ENCODE measurements at places on chromosomes 2 and 18.
A peak's percentile ranks its signal among the peaks of the same experiment; 100 is the strongest.

GRCh38 chr2:37037771-37038170, 46.4 kb downstream of the HEATR5B start:
- DNase-seq: no peak

- DNase-seq: no peak
These were observed 22.1 kb upstream of the PXDN start for GRCh38 chr2:1766425-1766824.

DNA sequence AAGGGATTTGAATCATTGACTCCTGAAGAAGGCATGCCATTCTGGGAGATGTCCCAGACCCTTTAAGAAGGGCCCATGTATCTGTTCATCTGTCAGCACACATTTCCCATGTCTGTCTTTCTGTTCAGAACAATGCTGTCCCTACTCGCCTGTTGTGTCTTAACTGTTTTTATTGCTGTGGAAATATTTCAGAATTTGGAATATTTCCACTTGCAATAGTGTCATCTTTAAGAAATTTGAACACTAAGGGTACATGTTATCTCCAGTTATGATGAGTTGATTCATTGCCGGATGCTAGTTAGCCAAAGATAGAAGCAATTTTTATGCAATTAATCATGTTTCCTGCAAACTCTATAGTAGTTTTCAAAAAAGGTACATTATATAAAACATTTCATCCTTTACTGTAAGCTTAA, 36.9 kb upstream of the NT5C1B start:
- no peak for DNase-seq

GRCh38 chr18:58947136-58947732, 82.6 kb downstream of the ZNF532 start:
- DNase-seq: no peak

- no peak for DNase-seq
These were observed 1462.8 kb upstream of the LRRTM1 start for GRCh38 chr2:81767187-81767912.

DNA sequence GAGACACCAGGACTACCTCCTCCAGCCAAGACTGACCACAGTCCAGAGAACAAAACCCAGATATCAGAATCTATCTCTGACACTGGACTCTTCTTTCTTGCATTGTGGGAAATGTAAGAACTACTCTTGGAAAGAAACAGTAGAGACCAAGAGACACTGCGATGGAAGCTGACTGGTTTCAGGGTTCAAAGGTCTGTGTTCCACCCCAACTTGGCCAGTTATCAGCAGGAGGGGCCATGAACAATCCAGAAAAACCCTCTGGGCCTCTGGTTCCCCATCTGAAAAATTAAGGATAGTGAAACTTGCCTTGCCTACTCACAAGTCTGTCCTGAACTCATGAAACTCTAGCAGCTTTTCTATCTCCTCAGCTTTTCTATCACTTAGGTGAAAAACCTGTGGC, 166.5 kb downstream of the SUCLG1 start:
- DNase-seq: no peak

DNA sequence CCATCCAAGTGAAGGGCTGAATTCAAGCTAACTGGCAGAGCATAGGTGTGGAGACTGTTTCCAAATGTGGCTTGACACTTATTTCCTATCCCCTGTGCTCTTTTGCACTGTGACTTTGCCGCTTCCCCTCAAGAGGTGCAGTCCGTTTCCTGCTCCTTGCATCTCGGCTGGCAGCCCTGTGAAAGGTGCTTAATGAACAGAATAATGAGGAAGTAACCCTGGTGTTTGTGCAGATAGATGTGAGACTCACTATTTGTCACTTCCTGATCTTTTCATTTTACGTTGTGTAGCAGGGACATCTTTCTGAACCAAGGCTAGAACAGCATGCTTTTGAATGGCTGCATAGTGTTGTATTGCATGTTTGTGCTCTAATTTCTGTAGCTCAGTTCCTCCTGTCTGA, 60.8 kb downstream of the CEP192 start:
- no peak for DNase-seq

- DNase-seq: no peak
These were observed 35.1 kb upstream of the LHCGR start for GRCh38 chr2:48790407-48791170.

GRCh38 chr2:169702996-169703395, 8.7 kb downstream of the PHOSPHO2 start:
- DNase-seq: no peak

- DNase-seq: peak; percentile 52
These were observed 231.9 kb downstream of the RND3 start for GRCh38 chr2:150255528-150255927.

- DNase-seq: peak; percentile 6
These were observed 29.9 kb upstream of the ZNG1B start for GRCh38 chr2:113407446-113408099.

GRCh38 chr2:68088940-68089339, 26.1 kb upstream of the C1D start:
- no peak for DNase-seq

GRCh38 chr2:86562485-86562921, 740 bp downstream of the CHMP3 start:
- DNase-seq: no peak

- DNase-seq: no peak
These were observed 8.6 kb downstream of the NDUFS1 start for GRCh38 chr2:206150631-206151030.

Data from stromal cell of bone marrow (primary cell).